ENCODE measurements at places on chromosomes 3 and 15. TPM values are rescaled to one million over a fixed set of nuclear protein-coding genes. Genes with fewer than 3 reads are reported as not detected.

DNA sequence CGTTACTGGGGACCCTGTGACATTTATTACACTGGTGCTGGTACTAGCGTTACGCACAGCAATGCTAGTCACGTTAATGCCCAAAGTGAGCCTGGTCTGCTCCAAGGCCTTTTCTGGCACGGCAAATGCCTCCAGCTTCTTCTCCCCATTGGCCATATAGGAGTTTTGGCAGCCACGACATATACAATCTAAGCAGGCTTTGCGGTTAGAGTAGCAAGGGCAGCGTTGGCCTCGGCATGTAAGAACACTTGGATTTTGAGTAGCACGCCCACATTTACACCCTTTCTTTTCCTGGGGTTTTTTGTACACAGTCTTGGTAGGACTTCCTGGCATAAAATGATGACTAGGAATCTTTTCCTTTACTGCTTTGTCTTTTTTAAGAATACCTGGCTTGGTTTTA lies 44.9 kb downstream of the MSL2 start:
- no peak for DNase-seq

DNA sequence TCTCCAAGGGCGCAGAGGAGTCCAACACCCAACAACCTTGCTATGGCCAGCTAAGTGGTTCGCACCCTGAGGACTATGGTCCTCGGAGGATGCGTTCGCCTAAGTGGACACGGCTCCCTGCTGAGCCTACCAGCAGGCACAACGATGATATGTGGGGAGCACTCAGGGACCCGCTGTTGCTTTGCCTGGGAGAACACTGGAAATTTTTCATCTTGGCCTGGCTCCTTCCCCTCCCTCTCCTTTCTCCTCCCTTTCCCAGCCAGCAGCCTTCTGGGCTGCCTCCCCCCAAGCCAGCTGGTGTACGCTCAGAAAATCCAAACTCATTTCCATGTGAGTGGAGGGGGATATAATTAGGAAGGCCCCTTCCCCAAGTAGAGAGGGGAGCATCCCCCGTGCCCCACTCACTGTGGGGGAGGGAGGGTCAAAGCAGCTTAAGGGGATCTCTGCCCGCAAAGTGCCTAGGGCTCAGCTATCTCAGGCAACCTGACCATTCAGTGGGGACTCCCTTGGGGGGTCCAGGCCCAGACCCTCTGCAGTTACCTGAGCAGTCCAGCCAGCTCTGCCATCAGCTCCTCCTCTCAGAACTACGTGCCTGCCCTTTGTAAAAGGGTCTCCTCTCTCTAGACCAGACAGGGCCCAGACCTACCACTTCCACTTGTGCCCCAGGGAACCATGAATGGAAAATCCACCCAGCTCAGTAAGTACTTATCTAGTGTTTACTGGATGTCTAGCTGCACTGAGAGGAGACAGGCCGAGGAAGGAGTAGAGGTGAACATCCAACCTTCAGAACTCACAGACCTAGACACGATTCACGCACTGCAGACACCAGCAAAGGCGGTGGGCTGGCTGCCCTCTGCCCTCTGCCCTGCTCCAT lies 742 bp upstream of the SEMA7A start:
- no peak for DNase-seq

DNA sequence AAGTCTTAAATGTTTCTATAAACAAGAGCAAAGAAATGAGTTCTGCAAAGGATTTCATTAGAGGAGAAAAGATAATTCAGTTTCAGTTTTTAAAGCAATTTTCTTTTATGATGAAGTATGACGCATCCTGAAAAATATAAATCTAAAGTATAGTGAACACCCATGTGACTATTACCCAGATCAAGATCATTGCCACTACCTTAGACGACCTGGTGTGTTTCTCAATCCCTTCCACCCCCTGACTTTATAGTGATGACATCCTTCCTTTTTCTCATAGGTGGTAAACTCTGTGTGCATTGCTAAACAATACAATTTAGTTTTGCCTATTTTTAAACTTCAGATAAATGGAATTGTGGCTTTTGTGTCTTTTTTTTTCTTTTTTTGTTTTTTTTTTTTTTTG lies 8.4 kb downstream of the STT3B start:
- DNase-seq = no peak

- peak; percentile 31 for DNase-seq
These were observed 1.2 kb downstream of the SIDT1 start for GRCh38 chr3:113533534-113533892.

- DNase-seq = no peak
These were observed 60.0 kb downstream of the RPL22L1 start for GRCh38 chr3:170809975-170810357.

GRCh38 chr3:128496019-128496601 lies 3.1 kb upstream of the GATA2 start:
- DNase-seq = no peak

- no peak for DNase-seq
These were observed 133.7 kb upstream of the POU1F1 start for GRCh38 chr3:87410110-87410509.

DNA sequence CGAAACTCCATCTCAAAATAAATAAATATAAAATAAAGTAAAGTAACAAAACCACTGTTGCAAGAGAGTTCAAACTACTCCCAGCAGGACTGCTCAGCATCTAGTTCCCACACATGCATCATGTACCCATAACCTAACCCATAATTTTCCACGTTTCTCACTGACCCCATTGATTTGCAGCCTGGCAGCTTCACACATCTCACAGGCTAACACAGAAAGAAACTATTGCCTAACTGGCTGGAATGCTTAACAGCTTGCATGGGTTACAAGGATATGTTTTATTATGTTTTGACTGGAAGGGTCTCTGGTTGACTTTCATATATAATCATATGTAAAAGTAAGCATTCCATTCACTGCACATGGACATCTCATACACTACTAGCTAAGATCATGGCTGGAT lies 55.6 kb upstream of the TBC1D23 start:
- DNase-seq = no peak

DNA sequence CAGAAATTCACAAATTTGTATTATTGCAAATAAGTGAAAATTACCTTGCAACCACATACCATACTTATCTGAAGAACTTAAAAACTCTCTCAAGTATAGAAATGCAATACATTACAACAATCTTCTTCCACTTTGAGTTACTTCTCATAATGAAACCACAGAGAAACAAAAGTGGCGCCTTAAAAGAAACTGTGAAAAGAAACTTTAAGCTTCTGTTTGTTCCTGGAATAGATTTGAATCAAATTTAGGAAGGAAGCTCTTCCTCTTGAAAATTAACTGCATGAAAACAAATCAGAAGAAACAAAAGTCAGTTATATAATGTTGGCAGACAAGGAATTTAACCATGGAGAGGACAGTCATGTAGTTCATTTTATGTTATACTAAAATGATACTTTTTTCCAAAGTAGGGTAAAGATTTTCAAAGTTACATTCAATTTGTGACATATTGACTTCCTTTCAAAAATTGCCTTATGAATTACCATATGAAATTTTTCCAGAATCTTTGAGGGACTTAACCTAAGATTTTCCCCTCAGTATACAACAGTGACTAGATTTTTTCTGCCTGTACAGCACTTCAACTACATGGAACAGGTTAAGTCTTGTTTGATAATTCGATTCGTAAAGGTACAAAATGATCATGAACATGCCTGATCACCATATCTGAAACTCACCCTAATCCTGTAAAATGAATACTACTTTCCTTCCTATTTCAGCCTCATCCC lies 57.6 kb upstream of the TNFSF10 start:
- DNase-seq = no peak

DNA sequence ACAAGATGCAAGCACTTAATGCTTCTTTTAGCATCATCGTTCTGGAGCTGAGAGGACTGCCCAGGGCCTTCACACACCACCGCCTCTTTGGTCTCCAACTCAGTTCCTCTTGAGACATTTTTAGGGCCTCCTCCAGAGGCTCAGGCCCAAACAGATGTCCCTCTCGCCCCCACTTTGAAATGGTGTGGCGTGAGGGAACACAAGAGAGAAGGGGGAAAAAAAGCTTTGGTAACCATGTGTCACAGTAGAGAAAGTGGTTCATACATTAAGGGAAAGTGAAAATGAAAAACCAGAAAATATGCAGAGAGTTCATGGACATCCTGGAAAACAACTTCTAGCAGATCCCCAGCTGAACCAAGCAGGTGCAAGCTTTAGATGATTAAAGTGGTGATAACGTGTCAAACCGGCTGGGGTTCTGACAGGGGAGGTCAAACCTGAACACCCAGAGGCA lies 33.1 kb upstream of the FOXP1 start:
- DNase-seq = no peak

DNA sequence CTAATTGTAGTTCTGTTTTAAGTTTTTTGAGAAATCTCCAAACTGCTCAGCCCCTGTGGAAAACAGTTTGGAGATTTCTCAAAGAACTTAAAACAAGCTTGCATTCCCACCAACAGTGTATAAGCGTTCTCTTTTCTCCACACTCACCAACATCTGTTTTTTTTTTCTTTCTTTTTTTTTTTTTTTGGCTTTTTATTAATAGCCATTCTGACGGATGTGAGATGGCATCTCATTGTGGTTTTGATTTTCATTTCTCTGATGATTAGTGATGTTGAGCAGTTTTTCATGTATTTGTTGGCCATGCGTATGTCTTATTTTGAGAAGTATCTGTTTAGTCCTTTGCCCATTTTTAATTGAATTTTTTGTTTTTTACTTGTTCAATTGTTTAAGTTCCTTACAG lies 73.1 kb upstream of the COL8A1 start:
- no peak for DNase-seq

GRCh38 chr3:3281024-3281423 lies 101.5 kb upstream of the CRBN start:
- DNase-seq = no peak

GRCh38 chr3:52310861-52311575 lies 5.1 kb upstream of the DNAH1 start:
- peak; percentile 72 for DNase-seq

DNA sequence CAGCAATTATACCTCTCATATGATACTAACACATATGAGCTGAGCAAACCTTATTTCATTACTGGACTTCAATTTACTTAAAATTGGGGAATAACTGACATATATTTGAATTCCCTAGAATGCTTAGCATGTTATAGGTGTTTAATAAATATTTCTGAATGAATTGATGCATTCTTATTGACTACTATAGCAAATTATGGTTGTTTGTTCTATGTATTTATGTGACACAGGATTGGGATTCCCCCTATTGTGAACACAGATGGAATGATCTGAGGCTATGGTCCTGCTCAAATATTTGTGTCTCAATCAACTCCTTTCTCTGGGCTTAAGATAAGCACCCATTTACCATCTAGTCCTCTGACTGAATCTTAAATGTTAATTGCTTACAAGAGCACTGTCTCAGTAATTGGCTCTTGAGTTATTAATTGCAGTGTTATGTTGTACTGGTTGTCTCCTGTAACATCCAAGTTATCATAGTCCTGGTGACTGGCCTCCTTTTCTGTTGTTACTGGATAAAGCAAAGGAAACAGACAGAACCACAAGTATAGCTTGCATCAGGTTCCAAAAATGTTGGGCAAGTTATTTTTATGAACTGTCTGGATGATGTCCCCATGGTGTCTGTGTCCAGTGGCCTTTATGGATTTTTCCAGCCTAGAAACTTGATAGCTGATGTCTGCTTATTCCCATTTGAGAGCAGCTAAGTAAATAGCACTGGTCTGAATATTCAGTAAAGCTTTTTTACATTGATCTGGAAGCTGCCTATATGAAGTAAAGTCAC lies 2.3 kb upstream of the UACA start:
- DNase-seq = no peak

GRCh38 chr15:57570994-57571393 lies 20.7 kb upstream of the MYZAP start:
- no peak for DNase-seq

Gene TMIE
- total RNA-seq = 2.0 TPM

Gene RGMA
- total RNA-seq = not detected

Gene IQCH
- 0.43 TPM for total RNA-seq

Gene CTSH
- 19.2 TPM for total RNA-seq

Data from T-cell (primary cell).